ENCODE measurements at places on chromosomes 12 and 14.

DNA sequence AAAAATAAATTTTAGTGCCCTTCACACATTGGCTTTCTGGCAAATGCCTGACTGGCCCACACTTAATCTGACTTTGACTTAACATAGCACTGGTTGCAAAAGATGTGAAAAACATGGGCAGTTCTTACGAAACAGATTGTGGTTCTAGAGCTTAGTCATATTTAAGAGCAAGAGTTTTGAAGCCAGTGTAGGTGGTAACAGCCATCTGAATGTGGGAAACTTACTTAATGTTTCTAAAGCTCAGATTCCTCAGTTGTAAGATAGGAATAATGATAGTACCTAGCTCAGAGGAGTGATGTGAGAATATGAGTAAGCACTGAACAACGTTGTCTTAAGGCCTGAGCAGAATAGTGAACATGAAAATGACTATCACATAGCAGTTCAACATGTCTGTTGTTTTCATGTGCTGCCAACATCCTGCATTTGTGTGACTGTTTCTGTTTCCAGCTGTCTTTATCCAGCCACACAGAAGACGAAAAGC is 262.7 kb downstream of the SYT1 start:
- DNase-seq: no peak

- no peak for DNase-seq
Measured at GRCh38 chr12:71742998-71743397, 11.7 kb upstream of the RAB21 start.

DNA sequence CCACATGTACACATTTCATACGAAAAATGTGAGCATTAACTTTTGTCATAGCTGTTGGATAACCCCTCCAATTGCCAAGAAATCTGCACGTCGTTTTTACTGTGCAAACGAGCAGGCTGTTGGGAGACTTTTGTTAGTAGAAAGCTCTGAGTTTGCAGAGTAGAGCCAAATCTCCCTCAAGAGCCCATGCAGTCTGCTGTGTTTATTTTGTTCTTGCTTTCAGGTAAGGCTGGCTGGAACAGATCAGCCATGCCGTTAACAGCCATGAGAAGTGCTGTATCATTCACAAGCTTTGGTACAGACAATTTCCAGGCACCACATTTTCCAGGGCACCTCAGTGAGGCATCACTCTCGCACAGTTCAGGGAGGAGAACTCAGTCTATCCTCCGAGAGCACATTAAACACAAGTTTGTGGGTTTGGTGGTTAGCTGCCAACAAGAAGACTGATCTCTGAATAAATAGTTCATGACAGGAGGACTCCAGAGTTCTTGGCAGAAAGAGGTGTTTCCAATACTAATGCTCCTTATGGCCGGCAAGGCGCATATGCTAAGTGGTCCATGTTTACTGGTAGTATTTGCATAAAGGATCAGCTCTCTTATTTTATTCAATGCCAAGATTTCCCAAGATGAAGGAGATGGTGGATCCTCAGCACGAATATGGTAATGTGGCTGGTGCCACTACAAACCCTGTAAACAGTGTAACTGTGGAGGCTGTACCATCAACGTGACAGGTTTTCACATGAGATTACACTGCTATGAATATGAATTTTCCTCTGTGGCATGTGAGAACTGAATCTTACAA is 30.3 kb upstream of the PELI2 start:
- DNase-seq: peak; percentile 85

GRCh38 chr14:85660243-85660922 is 130.4 kb downstream of the FLRT2 start:
- DNase-seq: no peak

GRCh38 chr12:113242026-113242418 is 20.8 kb downstream of the TPCN1 start:
- DNase-seq: no peak

GRCh38 chr14:93114068-93114710 is 1.5 kb downstream of the ITPK1 start:
- no peak for DNase-seq

- peak; percentile 94 for DNase-seq
Measured at GRCh38 chr14:55354500-55354899, 57.1 kb downstream of the ATG14 start.

- no peak for DNase-seq
Measured at GRCh38 chr12:15334225-15334624, 11.9 kb downstream of the PTPRO start.

GRCh38 chr12:105315726-105316125 is 14.8 kb upstream of the C12orf75 start:
- no peak for DNase-seq

DNA sequence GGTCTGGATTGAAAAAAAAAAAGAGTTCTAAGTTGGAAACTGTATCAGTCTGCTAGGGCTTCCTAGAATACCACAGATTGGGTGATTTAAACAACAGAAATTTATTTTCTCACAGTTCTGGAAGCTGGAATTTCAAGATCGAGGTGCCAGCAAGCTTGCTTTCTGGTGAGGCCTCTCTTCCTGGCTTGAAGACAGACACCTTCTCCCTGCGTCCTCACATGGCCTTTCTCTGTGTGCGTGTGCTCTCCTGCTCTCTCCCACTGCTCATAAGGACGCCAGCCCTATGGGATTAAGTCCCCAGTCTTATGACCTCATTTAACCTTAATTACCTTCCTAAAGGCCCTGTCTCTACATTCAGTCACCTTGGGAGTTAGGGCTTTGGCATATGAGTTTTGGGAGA is 215.5 kb downstream of the PIK3C2G start:
- peak; percentile 31 for DNase-seq
